ENCODE measurements at places on chromosomes 3 and 15. TPM values are rescaled to one million over a fixed set of nuclear protein-coding genes. Genes with fewer than 3 reads are reported as not detected.

Gene PRTG
- 0.08 TPM for polyA plus RNA-seq

DNA sequence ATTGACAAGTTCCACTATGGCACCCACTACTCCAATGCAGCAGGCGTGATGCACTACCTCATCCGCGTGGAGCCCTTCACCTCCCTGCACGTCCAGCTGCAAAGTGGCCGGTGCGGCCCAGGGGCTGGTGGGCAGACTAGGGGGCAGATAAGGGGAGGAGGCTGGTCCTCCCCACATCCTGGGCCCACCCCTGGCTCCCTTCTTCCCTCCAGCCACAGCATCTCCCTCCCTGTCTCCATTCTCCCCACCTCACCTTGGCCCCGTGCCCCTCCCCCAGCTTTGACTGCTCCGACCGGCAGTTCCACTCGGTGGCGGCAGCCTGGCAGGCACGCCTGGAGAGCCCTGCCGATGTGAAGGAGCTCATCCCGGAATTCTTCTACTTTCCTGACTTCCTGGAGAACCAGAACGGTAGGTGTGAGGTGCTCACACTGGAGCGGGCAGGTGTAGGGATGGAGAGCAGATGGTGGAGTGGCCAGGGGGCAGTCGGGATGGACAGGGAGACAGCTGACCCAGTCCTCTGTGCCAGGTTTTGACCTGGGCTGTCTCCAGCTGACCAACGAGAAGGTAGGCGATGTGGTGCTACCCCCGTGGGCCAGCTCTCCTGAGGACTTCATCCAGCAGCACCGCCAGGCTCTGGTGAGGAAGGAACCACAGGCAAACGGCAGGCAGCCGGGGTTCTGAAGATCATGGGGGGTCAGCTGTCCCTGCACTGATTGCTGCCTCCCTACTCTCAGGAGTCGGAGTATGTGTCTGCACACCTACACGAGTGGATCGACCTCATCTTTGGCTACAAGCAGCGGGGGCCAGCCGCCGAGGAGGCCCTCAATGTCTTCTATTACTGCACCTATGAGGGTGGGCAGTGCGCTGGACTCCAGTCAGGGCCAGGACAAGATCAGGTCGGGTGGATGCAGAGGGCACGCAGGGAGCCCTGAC, 26.0 kb downstream of the NBEAL2 start:
- DNase-seq, result no peak

Gene KAT2B
- polyA plus RNA-seq, result 8.2 TPM

DNA sequence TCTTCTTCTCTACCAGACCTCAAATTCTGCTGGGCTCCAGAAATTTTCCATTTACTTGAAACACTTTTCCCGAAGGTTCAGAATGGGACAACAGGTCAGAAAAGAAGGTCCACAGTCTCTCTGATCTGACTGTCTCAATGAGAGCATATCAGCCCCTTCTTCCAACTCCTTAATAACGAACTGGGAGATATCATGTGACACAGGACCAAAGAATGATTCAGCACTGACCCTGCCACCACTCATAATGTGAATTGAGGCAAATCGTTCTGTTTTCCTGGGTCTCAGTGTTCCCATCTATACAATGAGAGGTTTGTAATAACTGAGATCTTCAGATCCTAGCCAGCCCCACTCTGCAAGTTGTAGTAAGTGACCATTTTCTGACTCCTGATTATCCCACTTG, 500.5 kb downstream of the NTRK3 start:
- no peak for DNase-seq

DNA sequence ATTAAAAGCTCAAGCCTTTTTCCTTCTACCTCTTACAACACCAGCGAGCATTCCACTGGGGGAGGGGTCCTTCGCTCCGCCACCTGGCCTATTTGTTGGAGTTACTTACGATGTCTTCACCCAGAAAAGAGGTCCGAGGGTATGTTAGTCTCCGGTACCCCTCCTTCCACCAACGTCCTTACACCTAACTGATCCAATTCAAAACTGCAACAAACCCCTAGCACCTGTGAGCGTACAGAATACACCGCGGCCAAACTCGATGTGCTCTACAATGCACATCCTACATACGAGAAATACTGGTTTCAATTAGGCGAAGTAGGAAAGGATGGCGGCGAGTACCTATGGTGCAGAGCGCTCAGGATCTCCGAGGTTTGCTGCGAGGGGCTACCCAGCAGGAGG, 944 bp downstream of the SLITRK3 start:
- no peak for DNase-seq

DNA sequence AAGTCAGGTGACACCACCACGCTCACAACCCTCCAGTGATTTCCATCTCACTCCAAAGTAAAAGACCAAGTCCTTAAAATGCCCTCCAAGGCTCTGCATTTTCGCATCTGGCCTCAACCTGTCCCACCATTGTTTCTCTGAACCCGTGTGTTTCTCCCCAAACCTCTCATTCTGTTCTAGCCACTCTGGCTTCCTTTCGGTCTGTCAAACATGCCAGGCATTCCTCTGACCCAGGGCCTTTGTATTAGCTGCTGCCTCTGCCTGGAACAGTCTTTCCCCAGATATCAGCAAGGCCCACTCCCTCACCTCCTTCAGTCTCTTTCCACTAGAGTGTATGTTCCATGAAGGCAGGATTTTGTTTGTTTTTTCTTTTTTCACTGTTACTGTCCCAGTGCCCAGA, 16.0 kb downstream of the MAP2K5 start:
- DNase-seq, result no peak

DNA sequence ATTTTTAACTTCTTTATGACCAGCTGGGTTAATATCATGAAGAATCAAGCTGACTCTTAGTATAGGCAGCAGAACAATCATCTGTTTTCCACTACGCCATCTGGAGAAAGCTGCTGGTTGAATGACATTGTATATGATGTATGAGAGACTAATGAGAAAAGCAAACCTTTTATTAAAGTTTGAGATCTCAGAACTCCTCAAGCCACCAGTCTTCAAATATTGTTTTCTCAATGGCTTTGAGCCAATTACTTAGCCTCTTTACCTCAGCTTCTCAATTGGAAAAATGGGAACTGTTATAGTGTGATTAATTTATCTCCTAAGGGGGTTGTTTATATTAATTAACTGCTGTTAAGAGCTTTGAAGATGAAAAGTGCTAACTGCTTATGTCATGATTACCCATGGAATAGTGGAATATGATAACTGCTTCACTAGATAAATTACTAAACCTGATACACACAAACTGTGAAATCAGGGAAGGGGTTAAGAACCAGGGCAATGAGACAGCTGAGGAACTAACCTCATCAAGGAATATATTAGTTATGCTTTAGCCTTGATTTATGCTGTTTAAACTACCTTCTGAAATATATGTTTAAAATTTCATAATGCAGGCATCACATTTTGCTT, 330.1 kb downstream of the SOX2 start:
- no peak for DNase-seq
